NCI-H774 (cell line): ENCODE measurements at places on chromosomes 5 and 9.
A peak's percentile ranks its signal among the peaks of the same experiment; 100 is the strongest.

- no peak for DNase-seq
These were observed 1059.1 kb upstream of the DMAC1 start for GRCh38 chr9:8858596-8859161.

GRCh38 chr5:76590027-76590426, 33.2 kb downstream of the F2RL2 start:
- no peak for DNase-seq

GRCh38 chr9:110143950-110144545, 63.9 kb downstream of the C9orf152 start:
- DNase-seq = no peak

- no peak for DNase-seq
These were observed 47.5 kb downstream of the UBE2QL1 start for GRCh38 chr5:6496207-6496584.

GRCh38 chr5:147169901-147170300, 64.9 kb upstream of the STK32A start:
- no peak for DNase-seq

GRCh38 chr5:19975795-19976194, 12.2 kb downstream of the CDH18 start:
- DNase-seq = no peak

GRCh38 chr5:146516151-146516475, at the start of gene GPR151:
TSS of gene GPR151 (minus strand) at chr5:146516190. CDS start at chr5:146516113, 77 bp downstream.
- no peak for DNase-seq

DNA sequence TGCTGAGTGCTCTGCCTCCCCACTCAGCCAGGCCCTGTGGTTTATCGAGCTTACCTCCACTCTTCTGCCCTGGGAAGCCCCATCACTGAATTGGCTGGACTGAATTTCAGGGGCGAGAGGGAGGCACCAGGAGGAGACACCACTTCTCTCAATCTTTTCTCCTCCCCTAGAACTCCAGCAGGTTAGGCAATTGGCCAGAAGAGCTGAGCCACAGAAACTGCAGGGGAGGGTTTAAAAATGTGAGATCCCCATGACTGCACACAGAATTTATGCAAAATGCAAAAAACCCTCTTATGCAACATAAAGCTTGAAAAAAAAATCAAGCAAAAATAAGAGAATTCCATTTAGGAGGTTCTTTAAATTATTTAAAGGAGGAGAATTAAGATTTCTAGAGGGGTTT, 29.9 kb downstream of the TUT7 start:
- no peak for DNase-seq

DNA sequence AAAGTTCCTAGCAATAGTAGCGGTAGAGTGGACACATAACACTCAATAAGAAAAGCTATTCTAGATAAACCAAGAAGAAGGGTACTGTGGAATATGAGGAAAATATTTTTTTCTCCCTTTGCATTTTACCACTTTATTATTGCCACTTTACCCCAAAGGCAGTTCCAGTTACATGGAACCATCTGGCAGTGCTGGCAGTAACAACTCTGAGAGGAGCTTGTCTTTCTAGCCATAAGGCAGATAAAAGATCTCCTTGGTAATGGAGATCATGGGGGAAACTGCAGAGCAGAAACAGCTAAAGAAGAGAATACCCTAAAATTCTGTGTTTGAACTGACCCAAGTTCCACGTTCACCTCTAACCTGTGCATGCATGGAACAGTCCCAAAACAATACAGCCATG, 38.5 kb downstream of the UBTD2 start:
- DNase-seq = no peak

- no peak for DNase-seq
These were observed 42.8 kb upstream of the TNFSF8 start for GRCh38 chr9:114973216-114973615.

DNA sequence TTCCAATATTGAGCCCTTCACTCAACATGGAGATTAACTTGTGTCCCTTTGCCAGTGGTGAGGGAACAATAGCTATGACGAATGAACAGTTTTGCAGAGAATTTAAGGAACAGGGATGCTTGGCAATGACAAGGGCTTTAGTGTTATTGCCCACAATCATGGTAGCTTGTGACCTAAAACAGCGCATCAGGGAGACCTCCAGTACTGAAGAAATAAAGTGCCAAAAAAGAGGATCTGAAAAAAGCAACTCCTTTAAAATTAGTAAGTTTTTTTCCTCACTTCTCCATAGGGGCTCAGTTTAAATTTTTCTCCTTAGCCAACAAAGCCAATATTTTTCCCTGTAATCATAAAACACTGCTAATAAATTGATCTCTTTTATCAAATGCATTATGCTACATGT, 41.8 kb upstream of the PAM start:
- DNase-seq = no peak

GRCh38 chr5:109242518-109242917, 167.3 kb downstream of the PJA2 start:
- DNase-seq = no peak

DNA sequence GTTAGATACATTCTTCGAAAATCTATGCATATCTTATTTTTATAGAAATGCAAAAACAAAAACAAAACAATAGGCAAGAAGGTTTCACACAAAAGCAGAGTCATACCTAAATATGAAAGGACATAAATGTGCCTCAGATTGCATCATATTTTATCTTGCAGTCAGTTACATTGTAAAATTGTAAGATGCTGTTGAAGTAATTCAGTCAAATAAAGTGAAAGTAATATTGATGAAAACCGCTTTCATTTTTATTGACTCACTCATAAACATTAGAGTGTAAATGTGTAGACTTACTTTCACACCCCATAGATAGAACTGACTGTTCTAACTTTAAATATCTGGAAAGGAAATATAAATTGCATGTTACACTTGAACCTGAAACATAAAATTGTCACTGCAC, 931.5 kb upstream of the NUDT12 start:
- DNase-seq = no peak

- DNase-seq = no peak
These were observed 135.9 kb upstream of the LIFR start for GRCh38 chr5:38692346-38692745.

- no peak for DNase-seq
These were observed 17.7 kb downstream of the STK10 start for GRCh38 chr5:172170251-172170701.

DNA sequence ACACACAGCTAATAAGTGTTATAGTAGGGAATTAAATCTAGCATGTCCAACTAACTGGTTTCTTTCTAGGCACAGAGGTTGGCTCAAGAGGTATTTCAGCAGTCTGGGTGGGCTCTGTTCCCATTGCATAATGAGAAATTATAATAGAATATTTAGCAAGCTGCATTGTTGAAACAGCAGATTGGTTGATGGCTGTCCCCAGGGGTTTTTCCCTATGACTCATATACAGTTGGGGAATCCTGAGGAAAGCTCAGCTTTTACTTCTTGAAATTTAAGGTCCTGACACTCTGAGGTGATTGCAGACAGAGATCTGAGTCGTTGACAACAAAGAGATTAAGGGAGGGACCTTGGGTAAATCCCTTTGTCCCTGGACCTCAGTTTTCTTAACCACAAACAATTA, 38.3 kb upstream of the TNFSF8 start:
- DNase-seq = no peak

GRCh38 chr5:77960305-77960704, 184.2 kb upstream of the TBCA start:
- no peak for DNase-seq

GRCh38 chr5:79561525-79561893, 47.6 kb upstream of the HOMER1 start:
- DNase-seq = no peak

DNA sequence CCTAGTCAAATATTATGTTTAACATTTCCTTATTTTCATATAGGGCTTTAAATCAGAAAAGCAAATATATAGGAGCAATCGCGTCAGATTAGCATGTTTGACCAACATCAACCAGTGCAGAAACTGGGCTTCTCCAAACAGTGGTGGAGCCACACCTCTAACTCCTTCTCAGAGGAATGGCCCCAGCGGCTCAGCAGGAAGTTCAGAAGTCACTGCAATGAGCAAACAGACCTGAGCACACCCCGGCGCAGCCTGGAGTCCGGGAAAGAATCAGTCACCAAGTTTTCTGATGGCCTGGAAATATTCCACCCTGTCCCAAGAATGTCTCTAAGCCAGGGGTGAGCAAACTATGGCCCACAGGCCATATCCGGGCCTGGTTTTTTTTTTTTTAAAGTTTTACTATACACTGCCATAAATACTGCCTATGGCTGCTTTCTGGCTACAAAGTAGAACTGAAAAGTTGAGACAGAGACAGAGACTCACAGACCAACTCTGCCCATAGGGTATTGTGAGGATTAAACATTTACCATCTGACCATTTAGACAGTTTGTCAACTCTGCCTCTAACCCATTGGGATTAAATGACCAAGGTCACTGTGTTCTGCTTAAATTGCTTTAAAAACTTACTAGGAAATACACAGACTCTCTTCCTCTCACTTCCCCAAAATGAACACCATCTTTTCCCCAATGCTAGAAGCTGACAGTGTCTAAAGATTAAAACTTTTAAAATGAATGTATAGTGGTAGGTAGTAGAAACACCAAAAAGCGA, 5.4 kb downstream of the GOLM1 start:
- peak; percentile 31 for DNase-seq

DNA sequence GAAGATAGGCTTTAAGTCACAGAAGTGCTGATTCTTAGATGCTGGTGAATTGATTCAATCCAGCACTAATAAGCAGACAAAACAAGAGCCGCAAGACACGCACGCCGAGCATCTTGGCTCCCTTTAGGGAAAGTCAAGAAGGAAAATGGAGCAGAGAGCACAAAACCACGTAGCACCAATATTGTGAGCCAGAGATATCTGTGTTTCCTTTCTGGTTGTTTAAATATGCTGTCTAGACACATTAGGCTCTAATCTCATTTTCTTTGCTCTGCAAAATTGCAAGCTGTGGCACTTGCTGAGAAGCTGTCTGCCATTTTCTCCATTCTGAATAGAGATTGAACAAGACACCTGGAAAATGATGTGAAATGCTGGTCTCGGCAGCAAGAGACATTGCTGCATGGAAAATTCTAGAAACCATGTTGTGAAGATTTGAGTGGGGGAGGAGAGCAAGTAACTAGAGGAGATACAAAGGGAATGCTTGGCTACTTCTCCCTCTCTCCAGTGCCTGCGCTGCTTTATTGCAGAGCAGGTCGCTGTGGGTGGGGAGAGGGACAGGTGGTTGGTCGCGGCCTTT, 336.3 kb downstream of the MED10 start:
- DNase-seq = no peak

GRCh38 chr9:76530458-76531110, 71.6 kb downstream of the GCNT1 start:
- no peak for DNase-seq

- DNase-seq = no peak
These were observed 22.6 kb downstream of the STXBP1 start for GRCh38 chr9:127634698-127635097.

DNA sequence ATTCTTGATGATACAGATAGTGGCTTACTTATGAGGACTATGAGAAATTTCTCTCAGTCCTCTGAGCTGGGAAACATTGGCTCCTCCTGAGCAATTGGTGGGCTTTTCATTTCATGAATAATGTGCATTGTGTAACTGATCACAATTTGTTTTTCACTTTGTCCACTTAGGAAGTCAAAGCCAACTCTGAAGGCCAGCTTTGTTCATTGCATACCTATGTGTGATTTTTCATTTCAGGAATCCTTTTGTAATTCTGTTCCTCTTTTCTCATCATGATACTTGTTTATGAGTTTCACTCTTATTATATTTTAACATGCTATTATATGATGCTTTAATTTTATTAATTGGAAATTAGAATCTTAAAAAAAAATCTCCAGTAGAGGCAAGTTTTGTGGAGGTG, 483.0 kb downstream of the EBF1 start:
- DNase-seq = no peak

GRCh38 chr9:35311891-35312639, 150.3 kb downstream of the UNC13B start:
- no peak for DNase-seq
